Smooth muscle cell of the brain vasculature (primary cell): ENCODE measurements at places on chromosomes 12 and 14.
A peak's percentile ranks its signal among the peaks of the same experiment; 100 is the strongest.

DNA sequence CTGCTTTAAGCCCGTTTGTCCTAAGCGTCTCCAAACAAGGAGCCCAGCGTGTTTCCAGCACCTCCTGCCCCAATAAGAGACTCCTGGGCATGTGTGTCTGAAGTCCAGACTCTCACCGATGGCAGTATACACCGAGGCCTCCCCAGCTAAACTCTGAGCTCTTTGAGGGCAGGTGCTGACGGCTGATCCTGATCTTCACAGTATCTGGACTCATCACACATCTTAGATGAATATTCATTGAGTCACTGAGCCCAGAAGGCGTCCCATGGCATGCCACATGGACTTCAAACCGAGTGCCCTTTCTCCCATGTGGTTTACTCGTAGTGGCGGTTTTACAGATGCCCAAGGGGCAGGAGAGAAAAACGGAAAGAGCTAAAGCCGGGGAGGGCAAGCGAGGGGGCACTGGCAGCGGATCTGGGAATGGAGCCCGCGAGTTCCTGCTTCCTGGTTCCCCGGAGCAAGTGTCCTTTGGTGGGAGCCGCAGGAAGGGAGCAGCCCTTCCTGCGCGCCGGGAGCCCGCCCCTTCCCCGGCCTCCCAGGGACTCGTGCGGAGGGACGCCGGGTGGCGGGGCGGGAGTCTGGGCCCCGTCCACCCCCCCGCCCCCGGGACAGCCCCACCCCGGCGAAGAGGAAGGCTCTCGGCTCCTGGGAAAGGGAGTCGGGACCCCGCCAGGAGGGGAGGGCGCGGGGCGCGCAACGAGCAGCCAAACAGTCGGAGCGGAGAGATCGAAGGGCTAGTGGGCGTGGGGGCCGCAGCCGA, 585 bp upstream of the TEAD4 start:
- no peak for DNase-seq

GRCh38 chr14:83885837-83886293, 1644.1 kb upstream of the FLRT2 start:
- no peak for DNase-seq

GRCh38 chr14:92513204-92513965, at the start of gene RIN3:
Gene RIN3, plus strand, starts transcription at chr14:92513781. Its CDS starts 152 bp downstream, at chr14:92513933.
- no peak for DNase-seq

- no peak for DNase-seq
Measured at GRCh38 chr12:49671031-49671765, 36.0 kb downstream of the FMNL3 start.

DNA sequence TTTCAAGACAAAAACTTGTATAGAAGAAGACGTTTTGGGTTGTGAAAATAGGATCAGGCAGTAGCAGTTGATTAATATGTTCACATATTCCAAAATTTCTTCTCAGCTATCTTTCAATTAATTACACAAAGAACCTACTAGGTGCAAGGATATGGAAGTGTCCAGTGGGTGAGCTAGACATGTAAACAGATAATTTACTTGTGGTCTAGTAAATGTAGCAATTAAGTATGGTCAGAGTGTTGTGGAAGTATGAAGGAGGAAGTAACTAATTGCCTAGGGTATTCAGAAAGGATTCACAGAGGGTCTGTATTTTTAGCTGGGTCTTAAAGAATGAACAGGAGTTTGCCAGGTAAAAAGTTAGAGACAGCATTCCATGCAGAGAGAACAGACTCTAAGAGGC, 5.9 kb downstream of the GOLGA5 start:
- DNase-seq = no peak

- DNase-seq = no peak
Measured at GRCh38 chr14:101235335-101236103, 325.8 kb upstream of the DIO3 start.

GRCh38 chr12:60539592-60539991, 943.8 kb downstream of the SLC16A7 start:
- no peak for DNase-seq

DNA sequence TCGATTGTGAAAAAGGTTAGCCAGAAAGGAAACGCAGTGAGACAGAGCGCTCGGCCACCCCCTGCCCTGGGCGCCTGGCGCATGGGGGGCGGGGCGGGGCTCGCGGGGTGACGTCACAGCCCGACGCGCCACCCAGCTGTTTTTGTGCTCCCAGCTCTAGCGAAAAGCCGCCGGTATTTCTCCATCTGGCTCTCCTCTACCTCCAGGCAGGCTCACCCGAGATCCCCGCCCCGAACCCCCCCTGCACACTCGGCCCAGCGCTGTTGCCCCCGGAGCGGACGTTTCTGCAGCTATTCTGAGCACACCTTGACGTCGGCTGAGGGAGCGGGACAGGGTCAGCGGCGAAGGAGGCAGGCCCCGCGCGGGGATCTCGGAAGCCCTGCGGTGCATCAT, at the start of gene GABARAPL1:
Gene GABARAPL1 (plus strand): TSS at position 139 of the 393 bp plus-strand sequence. CDS start 253 bp downstream, at position 392.
- DNase-seq = peak; percentile 57

DNA sequence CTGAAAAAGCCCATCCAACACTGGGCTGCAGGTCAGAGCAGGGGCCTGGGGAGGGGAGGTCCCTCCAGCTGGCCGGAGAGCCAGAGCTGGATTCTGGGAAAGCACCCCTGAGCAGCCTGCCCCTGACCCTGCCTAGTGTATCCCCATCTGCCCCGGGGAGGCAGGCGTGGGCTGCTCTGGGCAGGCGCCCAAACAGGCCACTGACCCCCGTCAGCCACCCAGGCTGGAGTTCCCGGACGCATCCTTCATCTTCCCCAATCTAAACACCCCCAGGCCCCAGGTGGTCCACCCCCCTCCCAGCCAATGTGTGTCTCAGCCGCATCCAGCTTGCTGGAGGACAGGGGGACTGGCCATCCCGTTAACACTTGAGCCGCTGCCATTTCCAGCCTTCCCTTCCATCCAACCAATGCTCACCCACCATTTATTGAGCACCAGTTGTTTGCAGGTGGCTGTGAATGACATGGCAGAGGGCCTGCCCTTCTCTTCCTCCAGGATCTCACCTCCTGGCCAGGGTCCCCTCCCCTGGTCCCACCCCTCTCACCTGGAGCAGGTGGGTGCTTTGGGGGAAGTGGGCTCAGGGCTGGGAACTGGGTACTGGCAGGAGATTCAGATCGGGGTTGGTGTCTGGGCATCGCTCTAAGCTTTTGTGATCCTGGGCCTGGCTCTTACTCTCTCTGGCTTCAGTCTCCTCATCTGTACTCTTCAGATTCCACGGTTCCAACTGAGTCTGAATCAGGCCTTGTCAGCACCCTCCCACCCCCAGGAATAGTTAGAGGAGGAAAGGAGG, 743 bp upstream of the DTX1 start:
- no peak for DNase-seq

GRCh38 chr12:8950221-8950527, 729 bp upstream of the M6PR start:
- no peak for DNase-seq

- DNase-seq = no peak
Measured at GRCh38 chr12:68203460-68203875, 22.1 kb downstream of the IL26 start.

- DNase-seq = no peak
Measured at GRCh38 chr14:102908766-102909455, 13.6 kb upstream of the AMN start.

DNA sequence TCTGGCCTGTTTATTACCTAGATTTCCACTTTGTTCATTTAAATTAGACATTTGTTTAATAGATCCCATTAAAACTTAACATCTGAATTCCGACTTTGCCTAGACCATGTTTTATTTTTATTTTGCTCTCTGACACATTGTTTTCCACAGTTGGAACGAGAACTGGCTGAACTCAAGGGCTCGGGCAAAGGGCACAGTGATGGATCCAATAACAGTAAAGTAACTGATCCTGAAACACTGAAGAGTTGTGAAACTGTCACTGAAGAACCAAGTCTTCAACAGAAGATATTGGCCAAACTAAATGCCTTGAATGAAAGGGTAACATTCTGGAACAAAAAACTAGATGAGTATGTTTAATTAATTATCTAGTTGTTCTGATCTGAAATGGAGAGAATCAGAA, 39.7 kb downstream of the LRRC9 start:
- no peak for DNase-seq

DNA sequence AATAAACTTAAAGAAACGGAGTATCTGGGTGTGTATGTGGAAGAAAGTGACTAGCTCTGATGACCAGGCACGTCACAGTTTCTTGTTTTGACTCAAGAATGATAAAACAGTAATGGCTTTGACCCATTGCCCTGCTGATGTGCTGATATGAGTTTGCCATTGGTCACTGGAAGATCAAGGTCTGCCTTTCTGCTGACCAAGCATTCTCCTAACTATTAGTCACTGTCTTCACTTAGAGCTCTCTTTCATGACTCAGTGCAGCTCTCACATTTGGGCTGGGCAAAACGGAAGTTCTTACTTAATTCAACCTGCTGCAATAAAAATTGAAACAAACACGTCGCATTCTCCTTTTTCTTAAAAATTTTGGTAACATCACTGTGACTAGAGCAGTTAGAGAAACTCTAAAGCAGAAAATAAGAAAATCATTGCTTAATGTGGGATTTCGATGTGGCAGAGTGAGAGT, 366.7 kb downstream of the BTG1 start:
- peak; percentile 44 for DNase-seq

DNA sequence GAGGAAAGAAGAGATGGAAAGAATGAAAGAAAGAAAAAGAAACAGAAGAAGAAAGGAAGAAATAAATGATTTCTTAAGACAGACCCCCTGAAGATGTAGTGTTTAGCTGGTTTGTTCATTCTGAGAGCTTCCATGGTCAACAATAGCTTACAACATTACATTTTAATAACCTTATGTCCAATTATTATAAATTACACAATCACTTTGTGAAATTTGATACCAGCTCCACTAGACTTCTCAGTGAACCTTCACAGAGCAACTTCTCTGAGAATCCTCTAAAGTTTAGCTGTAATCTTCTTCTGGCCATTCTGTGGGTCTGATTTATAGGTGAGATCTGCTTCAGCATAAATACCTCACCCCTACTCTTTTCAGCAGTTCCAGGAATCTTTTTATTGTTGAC, 27.9 kb downstream of the SIX1 start:
- DNase-seq = no peak

DNA sequence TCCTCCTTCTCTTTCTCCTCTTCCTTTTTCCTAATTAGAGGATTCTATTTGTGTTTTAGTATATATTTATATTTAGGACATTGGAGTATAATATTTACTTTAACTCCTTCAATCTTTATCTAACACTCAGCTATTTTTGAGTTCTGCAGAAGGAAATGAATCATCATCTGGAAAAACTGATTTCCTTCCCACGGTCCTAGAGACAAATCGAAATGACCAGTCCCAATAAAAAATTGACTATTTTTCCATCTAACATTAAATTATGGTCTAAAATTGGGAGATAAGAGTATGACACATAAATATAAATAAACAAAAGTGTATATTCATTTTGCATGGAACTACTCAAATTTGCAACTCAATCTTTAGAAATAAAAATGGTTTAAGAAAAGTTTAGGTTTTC, 167.4 kb downstream of the TMTC3 start:
- DNase-seq = no peak

- peak; percentile 97 for DNase-seq
Measured at GRCh38 chr12:57846577-57847319, at the start of gene CTDSP2. Gene CTDSP2, minus strand, starts transcription at chr12:57846729. Its CDS starts 294 bp downstream, at chr12:57846435.

- DNase-seq = no peak
Measured at GRCh38 chr14:23564876-23565275, 2.7 kb downstream of the AP1G2 start.

- no peak for DNase-seq
Measured at GRCh38 chr12:2243275-2243674, 190.5 kb downstream of the CACNA1C start.

DNA sequence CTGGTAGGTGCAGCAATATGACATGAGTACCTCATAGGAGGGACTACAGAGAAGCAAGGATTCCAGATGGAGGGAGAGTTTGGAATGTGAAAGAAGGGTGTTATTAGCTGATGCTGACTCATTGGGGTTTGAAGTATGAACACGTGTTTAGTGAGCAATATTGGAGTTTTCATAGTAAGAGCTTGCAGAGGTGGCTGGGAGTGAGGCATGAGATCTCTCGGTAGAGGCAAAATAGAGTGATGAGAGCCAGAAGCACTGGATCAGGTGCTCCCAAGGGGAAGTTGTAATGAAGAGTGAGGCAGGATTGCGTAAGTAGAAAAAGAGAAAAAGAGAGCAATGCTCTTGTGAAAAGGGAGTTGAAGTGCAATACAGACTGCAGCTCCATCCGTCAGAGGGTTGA, 42.1 kb downstream of the MGST1 start:
- no peak for DNase-seq

GRCh38 chr12:46343118-46343852, 29.3 kb downstream of the SLC38A2 start:
- no peak for DNase-seq

GRCh38 chr14:82595466-82595865, 1061.8 kb upstream of the SEL1L start:
- no peak for DNase-seq

DNA sequence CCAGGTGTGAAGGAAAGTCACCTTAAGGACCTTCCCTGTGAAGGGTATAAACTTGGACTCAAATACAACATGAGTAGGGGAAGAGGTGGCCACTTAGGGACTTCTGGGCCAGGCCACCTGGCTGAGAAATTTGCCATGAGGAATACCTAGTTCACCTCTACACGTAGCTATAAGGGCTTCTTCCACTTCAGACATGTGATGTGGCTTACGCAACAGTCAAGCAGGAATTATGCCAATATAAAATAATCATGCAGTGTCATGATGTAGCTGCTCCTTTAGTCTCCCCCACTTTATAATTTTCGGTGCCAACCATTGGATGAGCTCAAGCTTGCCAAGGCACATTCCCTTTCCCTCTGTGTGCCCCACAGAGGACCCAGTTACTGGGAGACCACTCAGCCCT, 166.6 kb upstream of the BCL2L14 start:
- DNase-seq = no peak

DNA sequence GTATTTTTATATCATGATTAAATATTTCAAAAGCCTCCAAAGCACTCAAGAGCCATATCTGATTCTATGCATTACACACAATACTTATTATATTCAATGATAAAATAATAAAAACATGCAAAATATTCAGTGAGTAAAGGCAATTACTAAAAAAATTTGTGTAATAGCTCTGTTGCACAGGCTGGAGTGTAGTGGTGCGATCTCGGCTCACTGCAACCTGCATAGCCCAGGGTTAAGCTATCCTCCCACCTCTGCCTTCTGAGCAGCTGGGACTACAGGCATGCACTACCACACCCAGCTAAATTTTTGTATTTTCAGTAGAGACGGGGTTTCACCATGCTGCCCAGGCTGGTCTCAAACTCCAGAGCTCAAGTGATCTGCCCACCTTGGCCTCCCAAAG, 45.4 kb downstream of the SBNO1 start:
- DNase-seq = no peak

DNA sequence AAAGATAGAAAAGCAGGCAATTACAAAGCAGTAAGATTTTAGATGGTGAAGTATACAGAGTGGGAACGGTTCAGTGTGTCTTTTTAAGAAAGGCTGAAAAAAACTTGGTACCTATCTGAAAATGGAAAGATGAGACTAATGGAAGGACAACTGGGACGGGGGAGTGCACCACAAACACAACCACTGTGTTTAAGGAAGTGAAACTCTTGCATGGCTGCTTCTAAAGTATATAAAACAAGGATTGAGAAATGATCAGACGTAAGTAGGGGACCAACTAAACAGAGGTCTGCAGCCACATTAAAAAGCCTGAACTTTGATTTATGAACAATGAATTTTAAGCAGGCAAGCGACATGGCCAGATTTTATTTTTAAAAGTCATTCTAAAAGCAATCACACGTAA, 328.6 kb downstream of the MDGA2 start:
- no peak for DNase-seq
